EH (cell line): ENCODE measurements at places on chromosomes 11 and 22.

GRCh38 chr22:36924151-36924698 lies 10.8 kb downstream of the CSF2RB start:
- no peak for DNase-seq

- no peak for DNase-seq
Observed at GRCh38 chr11:12421386-12421785, 44.0 kb downstream of the PARVA start.

- no peak for DNase-seq
Observed at GRCh38 chr22:50581031-50581949, 1.4 kb downstream of the CHKB start.

DNA sequence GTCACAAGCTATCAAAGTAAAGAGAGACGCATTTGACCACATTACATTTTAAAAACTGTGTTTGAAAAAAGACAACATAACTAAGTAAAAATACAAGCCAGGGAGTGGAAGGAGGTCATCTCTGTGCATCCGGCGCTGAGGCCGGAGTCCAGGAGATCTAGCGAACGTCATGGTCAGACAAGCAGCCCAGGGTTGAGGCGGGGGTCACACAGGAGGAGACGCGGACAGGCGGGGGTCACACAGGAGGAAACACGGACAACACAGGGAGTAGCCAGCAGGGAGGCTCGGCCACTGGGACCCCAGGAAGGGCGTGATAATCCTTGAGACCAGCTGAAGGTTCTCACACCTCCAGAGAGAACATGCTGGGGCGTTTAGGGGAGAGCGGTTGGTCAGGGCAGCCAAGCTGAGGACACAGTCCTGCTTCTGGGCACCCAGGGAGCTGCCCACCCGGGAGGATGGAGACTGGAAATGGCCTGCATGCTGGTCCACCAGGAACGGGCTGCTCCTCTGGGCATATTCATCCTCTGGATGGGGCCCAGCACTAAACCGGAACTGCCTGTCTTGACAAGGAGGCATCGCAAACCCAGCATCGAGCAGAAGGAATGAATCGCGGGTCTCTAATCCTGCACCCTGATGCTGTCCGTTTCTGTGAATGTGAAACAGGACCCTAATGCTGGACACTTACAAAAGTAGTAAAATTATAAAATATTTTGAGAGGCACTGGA lies 40.9 kb upstream of the MUC5AC start:
- no peak for DNase-seq

- DNase-seq = no peak
Observed at GRCh38 chr11:119347940-119348605, 1.6 kb upstream of the MFRP start.

DNA sequence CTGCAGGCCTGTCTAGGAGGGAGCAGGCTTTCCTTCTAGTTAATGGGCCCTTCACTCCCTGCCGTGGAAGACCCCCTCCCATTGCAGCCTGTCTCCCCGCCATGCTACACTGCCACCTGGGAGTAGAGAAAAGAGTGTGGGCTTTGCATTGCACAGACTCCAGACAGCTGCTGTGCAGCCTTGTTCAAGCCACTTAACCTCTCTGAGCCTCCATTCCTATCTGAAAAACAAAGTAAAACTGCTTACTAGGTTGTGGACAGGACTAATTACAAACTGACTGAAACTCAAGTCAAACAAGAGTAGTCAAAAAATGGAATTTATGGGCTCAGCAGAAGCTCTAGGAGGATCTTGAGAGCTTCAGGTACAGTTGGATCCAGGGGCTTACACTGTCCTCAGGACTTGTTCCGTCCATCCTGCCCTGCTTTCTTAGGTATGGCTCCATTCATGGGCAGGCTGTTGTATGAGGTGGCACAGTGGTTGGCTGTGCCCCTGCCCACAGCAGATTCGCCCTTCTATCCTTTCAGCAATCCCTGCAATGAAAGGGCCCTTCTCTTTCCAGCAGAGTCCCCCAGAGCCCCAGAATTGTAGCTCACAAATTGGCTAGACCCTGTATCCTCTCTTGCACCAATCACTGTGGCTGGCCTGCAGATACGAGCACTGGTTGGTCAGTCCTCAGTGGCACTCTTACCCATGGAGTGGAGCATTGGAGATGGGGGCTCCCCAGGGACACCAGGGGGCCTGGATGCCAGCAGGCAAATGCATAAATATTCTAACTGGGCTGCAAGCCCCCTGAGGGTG lies 19.6 kb downstream of the PRDM11 start:
- DNase-seq = no peak

GRCh38 chr22:28299309-28299708 lies 380.3 kb upstream of the PITPNB start:
- DNase-seq = no peak
